Epithelial cell of proximal tubule (primary cell): ENCODE measurements at places on chromosomes 1 and 21. TPM values are rescaled to one million over a fixed set of nuclear protein-coding genes. Genes with fewer than 3 reads are reported as not detected.
A peak's percentile ranks its signal among the peaks of the same experiment; 100 is the strongest.

GRCh38 chr1:58695206-58695605, 4.7 kb downstream of the MYSM1 start:
- no peak for DNase-seq

DNA sequence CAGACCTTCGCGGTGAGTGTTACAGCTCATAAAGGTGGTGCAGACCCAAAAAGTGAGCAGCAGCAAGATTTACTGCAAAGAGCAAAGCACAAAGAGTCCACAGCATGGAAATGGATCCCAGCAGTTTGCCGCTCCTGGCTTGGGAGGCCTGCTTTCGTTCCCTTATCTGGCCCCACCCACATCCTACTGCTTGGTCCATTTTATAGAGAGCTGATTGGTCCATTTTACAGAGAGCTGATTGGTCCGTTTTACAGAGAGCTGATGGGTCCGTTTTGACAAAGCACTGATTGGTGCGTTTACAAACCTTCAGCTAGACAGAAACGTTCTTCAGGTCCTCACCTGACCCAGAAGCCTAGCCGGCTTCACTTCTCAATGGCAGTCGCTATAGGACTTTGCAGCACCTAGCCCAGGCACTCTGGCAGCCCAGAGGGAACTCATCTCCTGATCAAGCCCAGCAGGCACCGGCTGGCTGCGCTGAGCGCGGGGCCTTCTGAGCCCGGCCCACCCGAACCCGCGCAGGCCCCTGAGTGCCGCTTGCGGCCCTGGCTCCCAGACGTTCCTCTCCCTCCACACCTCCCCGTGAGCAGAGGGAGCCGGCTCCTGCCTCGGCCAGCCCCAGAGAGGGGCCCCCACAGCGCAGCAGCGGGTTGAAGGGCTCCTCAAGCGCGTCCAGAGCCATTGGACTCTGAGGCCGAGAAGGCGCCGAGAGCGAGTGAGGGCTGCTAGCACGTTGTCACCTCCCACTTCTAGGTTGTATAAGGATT, 200.3 kb downstream of the LMO4 start:
- DNase-seq = no peak

- no peak for DNase-seq
Measured at GRCh38 chr1:150981805-150982712, at the start of gene ANXA9. Gene ANXA9 (plus strand): TSS chr1:150982292. CDS start chr1:150983106, 814 bp downstream.

DNA sequence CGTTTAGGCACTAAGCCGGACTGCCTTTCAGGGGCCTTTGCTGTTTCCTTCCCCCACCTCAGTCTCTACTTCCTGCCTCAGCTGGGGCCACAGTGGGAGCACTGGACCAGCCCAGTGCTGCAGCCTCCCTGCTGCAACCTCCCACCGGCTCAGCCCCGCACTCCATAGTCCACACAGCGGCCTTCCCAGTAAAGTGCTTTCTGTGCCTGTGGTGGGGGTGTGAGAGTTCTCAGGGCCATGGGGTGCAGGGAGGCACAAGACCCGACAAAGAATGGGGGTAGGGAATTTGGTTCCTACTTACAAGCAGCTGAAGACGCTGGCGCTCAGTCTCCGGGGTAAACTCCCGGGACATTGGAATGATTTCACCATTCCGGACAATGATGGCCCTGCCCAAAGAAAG, 3.5 kb downstream of the PPM1J start:
- no peak for DNase-seq

GRCh38 chr1:232765542-232765941, 39.7 kb upstream of the MAP10 start:
- DNase-seq = no peak

DNA sequence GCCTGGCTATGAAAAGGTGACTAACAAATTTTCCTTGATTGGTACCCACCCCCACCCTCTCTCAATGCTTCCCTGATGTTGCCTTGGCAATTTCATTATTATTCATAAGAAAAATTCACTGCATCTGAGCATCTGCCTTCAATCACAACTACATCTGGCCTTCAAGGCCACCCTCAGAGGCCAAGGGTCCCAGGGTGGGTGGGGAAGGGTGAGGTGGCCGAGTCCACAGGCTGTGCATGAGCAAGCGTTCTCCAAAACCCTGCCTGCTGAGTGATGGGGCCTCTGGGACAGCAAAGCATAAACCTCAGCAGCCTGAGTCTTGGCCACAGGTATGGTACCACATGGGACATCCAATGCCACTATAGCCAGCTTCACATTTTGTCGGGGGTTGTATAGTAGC, 198.7 kb downstream of the SLC35F3 start:
- no peak for DNase-seq

GRCh38 chr1:29338908-29339575, 102.7 kb downstream of the PTPRU start:
- no peak for DNase-seq

- DNase-seq = no peak
Measured at GRCh38 chr1:5239911-5240310, 585.5 kb downstream of the AJAP1 start.

DNA sequence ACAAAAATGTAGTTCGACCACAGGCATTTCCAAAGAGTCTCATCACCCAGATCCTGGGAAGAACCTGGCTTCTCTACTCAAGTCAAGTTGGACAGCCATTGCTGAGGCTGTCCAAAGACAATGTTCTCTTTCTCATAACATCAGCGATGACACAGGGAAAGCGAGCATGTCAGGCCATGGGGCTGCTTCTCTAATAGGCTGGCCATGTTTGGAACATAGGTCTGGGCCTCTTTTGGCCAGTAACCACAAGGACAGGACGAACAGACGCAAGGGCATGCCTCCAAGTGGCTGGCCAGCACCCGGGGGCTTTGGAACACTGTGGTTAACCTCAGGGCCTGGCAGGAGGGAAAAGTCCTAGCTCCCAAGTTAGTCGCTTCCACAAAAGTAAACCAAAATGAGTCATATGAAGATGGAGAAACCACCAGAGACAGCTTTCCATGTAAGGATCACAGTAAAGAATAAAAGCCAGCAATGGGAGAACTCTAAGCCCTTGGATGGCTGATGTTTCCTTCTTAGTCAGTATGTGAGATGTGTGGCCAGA, 80.6 kb upstream of the SLC44A3 start:
- no peak for DNase-seq

DNA sequence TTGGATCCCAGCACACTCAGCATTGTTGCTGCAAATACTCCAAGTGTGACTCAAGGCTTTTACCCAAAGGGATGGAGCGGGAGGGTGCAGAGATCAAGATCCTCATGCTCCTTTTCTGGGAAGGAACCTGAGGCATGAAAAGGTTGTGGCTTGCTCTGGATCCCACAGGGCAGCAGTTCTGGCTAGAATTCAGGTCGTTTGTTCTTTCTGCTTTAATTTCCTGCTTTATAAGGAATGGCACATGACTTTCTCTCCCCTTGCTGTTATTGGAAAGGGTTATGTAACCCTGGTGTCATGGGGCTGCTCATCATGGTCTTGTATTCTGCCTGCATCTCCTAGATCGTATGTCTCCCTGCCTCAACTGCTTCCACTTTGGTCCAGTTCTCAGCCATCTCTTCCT, 101.6 kb downstream of the NOS1AP start:
- peak; percentile 45 for DNase-seq

- no peak for DNase-seq
Measured at GRCh38 chr1:12424087-12424529, 193.9 kb downstream of the DHRS3 start.

- DNase-seq = no peak
Measured at GRCh38 chr1:226476648-226477319, 68.9 kb upstream of the PARP1 start.

DNA sequence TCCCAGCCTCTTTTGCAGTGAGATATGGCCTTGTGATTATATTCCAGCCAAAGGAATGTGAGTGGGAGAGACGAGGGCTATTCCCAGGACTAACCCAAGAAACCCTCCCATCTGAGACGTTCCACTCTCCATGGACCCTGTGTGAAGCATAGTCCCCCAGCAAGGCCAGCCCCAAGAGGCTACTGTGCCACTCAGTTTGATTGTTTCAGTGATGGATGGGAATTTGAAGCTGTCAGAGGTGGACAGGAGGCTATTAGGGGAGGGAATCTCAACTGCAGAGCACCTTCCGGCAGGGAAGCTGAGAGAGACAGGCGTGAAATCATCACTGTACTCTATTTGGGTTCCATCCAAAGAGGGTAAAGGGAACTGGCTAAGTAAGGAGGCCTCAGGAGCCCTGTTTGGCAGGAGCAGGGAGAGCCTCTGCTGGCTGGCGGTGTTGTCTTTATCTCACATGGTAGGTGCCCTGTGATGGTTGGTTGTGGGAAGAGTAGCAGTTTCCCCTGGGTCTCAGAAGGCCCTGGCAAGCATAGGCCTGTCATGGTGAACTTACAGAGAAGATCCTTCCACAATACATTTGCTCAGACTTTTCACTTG, 3.4 kb upstream of the TEX35 start:
- no peak for DNase-seq

DNA sequence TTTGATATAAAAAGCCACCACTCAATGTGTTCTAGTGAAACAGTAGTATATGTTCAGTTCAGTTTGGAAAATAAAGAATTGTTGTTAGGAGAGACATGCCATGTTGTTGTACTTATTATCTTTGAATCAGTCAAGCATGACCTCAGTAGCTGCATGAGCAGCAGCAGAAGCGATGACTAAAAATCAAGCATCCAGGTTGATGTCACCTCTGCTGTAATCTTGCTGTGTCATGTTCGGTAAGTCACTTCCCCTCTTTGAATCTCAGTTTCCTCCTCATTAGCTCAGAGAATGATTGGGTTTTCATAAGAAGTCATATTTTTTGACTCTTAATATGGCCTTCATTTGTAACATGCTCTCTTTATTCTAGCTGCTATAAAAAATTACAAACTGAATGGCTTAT, 428.4 kb upstream of the B3GALT2 start:
- peak; percentile 89 for DNase-seq

- DNase-seq = no peak
Measured at GRCh38 chr1:162113419-162113818, 43.9 kb downstream of the NOS1AP start.

DNA sequence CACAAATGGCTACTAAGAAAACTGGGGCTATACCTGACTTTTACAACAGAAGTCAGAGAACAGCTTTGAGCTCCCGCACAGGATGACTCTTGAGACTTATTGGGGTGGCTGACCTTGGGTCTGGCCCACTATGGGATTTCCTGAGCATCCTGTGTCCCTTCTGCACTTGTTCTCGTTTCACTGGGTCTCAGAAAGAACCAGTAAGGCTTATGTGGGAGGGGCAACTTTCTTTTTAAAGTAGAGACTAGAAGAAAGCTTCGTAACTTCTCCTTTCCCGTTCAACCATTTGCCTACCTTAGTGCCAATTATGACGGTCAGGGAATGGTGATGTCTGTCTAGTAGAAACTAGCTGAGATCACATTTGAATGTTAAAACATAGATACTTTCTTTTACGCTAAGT, 59.5 kb upstream of the C1orf105 start:
- DNase-seq = no peak

- no peak for DNase-seq
Measured at GRCh38 chr1:157161901-157162300, 23.7 kb upstream of the ETV3 start.

DNA sequence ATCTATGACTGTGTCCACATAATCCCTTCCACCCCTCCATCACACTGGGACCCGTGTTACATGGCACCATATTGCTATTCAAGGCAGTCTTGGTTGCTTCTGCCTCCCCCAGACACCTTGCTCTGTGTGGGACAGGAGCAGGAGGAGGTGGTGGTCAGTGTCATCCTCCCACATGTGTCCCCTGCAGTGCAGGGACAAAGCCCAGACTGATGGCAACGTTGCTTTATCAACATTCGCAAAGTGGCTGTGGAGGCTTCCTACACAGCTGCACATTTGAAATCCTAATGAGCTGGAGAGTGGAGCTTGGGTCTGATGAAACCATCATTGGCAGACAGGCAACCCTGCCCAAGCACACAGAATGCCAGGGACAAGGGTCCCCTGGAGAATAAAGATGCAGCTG, 26.2 kb downstream of the TRIM67 start:
- DNase-seq = no peak

TNFSF4 gene
- 0.29 and 0.35 TPM in 2 replicates for total RNA-seq

BCAS2 gene
- total RNA-seq = 56.7 and 60.5 TPM in 2 replicates

TMEM269 gene
- not detected in 2 replicates for total RNA-seq

NDUFV3 gene
- total RNA-seq = 27.1 and 46.3 TPM in 2 replicates

CFHR2 gene
- not detected in 2 replicates for total RNA-seq
